ENCODE measurements at places on chromosomes 12 and 14.

GRCh38 chr14:92613008-92613658 is 99.6 kb downstream of the RIN3 start:
- DNase-seq = no peak

- no peak for DNase-seq
These were observed 37.4 kb downstream of the PHLDA1 start for GRCh38 chr12:75994069-75994740.

DNA sequence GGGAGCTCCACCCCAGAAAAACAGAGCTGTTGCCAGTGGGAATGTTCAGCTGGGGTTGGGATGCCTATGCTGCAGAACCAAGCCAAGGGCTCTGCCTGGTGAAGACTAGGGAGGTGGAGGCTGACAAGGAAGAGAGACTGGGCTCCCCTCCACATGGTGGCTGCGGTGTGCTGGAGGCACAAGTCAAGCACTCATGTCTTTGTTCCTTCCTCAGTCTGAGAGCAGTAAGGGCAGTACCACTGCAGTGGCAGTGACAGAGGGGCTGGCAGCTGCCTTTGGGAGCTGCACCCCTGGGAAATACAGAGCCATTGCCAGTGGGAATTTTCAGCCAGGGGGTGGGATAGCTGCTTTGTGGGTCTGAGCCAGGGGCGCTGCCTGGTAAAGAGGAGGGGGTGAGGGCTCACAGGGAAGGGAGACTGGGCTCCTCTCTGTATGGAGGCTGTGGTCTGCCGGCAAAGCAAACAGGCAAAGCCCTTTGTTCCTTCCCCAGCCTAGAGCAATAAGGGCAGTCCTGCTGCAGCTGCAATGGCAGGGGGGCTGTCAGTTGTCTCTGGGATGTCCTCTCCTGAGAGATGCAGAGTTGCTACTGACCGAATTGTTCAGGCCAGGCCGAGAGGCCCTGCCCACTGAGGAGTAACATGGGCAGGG is 255.9 kb downstream of the RAD51B start:
- DNase-seq = no peak

GRCh38 chr14:36665887-36666415 is 4.3 kb downstream of the PAX9 start:
- DNase-seq = no peak

DNA sequence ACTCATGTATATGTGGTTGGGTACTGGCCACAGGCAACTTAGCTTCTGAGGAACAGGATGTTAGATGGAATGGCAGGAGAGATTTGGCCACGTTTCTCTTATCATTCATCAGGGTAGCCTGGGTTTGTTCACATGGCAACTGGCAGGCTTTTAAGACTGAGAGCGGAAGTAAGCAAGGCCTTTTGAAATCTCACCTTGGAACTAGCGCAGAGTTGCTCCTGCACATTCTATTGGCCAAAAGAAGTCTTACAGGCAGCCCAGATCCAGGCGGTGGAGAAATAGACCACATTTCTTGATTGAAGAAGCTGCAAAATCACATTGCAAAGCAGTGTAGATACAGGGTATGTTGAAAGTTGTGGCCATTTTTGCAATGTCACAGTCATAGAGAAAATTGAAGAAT is 3.7 kb downstream of the CLEC4A start:
- no peak for DNase-seq

DNA sequence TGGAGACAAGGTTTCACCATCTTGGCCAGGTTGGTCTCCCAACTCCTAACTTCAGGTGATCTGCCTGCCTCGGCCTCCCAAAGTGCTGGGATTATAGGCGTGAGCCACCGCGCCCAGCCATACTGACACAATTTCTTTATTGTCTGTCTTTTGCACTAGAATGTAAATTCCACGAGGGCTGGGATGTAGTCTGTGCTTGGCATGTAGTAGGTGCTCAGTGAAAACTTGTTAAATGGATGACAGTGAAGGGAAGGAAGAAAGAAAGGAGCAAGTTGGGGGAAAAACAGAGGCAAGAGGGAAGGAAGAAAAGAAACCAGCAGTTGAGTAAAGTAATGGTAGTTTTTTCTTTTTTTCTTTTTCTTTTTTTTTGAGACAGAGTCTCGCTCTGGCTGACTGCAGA is 53.1 kb downstream of the LIMA1 start:
- no peak for DNase-seq
